ENCODE measurements at places on chromosomes 6 and 20.

GRCh38 chr6:32149092-32149755 lies 2.5 kb downstream of the PRRT1 start:
- no peak for DNase-seq

DNA sequence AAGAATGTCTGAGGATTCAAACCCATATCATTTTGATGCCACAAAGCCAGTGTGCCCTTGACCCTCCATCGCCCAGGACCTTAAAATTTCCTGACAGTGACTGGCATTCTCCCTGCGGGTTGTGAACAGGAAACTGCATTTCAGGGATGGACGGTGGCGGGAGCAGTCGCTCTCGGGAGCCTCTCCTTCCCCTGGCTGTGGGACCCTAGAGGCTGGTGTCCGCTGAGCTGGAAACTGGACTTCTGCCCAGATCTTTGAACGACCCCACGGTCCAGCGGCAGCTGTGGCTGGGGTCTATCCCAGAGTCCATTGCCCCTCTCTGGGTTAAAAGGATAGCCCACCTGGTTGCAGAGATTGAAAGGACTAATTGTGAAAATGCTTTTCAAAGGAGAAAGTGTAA lies 1.4 kb upstream of the SEC63 start:
- no peak for DNase-seq

DNA sequence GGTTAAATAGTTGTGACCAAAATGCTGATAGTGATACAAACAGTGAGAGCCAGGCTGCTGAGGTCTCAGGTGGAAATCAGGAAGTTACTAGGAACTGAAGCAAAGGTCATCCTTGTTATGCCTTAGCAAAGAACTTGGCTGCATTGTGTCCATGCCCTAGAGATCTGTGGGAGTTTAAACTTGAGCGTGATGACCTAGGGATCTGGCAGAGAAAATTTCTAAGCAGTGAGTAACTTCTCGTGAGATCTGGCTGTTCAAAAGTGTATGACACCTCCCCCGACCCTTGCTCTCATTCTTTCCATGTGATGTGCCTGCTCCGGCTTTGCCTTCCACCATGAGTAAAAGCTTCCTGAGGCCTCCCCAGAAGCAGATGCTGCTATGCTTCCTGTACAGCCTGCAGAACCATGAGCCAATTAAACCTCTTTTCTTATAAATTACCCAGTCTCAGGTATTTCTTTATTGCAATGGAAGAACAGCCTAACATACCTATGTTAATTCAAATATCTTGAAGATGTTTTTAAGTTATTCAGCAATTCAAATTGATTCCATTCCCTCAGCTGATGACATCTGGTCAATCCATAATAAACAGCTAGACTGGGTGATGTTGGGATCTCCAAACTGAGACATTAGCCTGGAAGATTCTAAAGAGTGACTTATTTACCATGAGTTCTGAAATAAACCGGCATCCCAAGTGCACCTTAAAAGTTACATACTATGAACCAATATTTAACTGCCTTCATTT lies 33.8 kb downstream of the KIF16B start:
- DNase-seq: no peak

DNA sequence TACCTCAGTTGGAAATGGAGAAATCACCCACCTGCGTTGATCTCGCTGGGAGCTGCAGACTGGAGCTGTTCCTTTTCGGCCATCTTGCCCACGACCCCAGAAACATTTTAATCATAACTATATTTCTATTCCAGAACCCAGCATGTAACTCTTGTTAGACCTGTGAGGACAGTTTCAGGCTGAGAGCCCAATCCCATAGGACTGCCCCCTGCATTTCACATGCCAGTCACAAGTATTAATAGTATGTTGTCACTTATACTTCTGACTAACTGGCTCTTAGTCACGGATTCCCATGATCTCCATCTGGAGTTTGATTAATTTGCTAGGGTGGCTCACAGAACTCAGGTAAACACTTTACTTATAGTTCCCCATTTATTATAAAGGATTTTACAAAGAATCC lies 96.0 kb upstream of the PRND start:
- DNase-seq: no peak

DNA sequence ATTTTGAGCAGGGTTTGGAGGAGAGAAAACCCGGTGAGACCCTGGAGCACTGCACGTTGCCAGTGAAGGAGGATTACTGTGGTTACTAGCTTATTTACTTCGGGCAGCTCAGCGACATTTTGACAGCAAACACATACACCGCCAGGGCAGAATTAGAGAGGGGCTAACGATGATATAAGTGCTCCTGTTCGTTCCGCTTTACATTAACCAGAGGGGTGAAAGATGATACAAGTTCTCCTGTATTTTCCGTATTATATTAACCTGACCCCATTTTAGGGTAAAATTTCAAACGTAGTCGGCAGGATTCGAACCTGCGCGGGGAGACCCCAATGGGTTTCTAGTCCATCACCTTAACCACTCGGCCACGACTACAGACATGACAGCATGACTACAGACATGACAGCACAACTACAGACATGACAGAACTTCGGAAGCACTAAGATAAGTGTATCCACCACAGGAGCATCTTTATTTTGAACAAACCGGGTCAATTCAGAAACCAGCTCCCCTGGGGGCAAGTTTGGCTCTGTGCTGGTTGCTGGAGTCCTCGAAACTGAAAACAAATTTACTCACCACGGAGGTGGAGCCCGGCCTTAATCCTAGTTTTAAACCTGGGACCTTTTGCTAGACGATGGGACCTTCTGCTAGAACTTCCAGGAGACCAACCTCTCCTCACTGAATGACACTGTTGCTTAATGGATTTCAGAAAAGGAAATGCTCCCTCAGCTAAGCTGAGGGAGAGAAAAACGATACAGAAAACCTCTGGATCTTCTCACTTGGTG lies 80.4 kb upstream of the ZNF184 start:
- DNase-seq: peak; percentile 88

- DNase-seq: no peak
These were observed 25.7 kb downstream of the HMGN3 start for GRCh38 chr6:79208816-79209215.

DNA sequence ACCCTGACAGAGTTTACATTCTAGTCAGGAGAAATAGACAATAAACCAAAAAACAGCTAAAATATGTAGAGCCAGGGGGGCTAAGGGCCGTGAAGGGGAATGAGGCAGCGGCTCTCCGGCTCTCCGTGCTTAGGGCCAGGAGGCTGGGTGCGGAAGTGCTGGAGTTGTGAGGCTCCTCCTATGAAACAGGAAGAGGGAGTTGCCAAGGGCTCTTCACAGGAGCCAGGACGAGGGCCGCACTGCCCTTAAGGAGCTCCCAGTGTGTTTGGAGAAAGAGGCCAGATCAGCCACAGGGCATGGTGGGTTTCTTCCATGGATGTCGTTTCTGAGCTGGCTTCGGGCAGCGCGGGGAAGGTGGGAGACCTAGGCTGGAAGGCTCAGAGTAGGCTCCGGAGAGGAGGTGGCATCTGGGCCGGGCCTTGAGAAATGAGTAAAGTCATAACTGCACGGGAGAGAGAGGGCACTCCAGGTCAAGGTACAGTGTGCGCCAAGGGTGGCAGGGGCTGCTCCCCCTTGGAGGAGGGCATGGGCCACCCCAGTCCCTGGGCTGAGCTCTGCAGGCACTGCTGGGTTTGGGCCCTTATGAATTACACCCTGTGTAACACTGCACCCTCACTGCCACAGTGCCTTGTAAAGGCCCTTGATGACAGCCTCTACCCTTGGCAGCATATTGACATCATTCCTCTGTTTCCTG lies 20.8 kb upstream of the MLN start:
- no peak for DNase-seq

DNA sequence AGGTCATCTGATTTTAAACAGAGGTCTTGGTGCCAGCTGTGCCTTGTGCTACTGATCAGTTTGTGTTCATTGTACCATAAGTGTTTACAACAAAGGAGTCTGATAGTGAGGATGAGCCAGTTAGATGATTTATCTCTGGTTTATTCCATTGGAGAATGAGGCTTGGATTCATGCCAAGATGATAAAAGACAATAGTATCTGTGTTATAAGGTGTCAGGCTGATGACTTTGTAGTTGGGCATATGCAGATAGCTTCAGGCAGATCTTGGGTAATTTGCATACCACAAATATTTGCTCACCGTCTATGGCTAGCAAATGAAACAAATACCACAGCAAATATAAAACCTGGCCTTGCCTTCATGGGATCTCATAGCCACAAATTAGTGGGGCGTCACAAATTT lies 43.3 kb upstream of the PHACTR2 start:
- DNase-seq: no peak

DNA sequence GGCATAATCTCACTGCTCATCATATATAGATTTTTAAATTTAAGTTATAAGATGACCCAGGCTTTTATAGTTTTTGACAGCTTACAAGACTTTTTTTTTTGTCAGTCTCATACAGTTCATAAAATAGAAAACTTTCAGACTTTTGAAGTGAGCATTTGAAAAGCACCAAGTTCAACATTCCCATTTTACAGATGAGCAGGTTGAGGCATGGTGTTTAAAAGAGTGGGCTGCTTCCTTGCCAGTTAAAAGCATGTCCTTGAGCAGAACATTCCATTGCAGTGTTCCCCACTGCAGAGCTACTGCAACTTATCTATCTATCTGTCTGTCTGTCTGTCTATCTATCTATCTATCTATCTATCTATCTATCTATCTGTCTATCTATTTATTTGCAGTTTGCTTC lies 86.8 kb downstream of the GFRA4 start:
- DNase-seq: no peak

DNA sequence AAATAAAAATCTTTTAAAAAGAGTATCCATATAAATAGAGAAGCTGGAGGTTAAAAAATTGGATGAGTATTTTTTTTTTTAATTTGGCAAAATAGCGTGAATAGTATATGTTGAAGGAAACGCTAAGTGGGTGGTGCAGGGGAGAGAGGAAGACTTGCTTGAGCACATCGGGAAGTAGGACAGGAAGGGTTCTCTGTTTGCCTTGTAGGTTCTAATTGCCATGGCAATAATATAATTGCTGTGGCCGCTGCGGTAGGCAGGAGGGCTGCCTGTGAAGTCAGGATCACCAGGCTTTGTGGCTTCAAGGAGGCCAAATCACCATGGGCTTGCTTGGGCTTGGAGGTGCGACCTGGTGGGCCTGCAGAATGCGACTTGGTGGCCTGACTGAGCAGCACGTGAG lies 35.1 kb downstream of the IGF2R start:
- no peak for DNase-seq

DNA sequence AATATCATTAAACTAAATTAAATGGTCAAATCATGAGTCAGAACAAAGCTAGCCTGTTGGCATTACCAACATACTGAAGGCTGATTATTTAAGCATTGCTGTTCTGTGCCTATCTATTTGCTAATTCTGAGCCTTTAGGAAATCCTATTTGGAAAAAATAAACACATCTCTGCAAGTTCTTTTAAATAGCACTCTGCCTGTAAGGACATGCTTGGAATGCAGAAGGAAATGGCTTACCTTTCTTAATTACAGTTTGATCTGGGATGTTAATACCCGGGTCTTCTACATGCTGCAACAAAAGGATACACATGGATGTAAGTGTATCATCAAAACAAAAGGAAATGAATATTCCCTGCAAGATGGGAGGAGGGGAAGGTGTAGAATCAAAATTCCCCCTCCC lies 8.3 kb downstream of the TFAP2A start:
- DNase-seq: no peak

DNA sequence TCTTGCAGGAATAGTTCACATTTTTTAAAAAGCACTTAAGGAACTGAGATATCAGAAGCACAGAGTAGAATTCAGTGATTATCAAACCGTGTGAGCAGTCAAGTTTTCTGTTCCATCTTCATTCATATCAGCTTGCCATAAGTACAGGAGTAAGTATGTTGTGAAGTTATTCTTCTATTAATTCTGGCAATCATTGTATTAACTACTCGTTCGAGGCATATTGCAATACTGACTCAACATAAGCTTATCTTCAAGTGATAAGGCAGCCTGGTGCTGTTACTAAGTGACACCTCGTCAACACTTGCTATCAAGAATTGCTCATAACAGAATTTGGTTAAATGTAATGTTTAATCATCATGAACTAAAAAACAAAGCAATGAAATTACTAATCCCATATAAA lies 75.7 kb upstream of the SNX9 start:
- no peak for DNase-seq

GRCh38 chr6:15630202-15630601 lies 32.6 kb downstream of the DTNBP1 start:
- no peak for DNase-seq

- no peak for DNase-seq
These were observed 68.4 kb downstream of the ARID1B start for GRCh38 chr6:156845454-156846155.

GRCh38 chr6:152750694-152751093 lies at the start of gene VIP:
VIP (plus strand) TSS chr6:152750797; CDS start chr6:152752178, 1,381 bp downstream.
- no peak for DNase-seq

DNA sequence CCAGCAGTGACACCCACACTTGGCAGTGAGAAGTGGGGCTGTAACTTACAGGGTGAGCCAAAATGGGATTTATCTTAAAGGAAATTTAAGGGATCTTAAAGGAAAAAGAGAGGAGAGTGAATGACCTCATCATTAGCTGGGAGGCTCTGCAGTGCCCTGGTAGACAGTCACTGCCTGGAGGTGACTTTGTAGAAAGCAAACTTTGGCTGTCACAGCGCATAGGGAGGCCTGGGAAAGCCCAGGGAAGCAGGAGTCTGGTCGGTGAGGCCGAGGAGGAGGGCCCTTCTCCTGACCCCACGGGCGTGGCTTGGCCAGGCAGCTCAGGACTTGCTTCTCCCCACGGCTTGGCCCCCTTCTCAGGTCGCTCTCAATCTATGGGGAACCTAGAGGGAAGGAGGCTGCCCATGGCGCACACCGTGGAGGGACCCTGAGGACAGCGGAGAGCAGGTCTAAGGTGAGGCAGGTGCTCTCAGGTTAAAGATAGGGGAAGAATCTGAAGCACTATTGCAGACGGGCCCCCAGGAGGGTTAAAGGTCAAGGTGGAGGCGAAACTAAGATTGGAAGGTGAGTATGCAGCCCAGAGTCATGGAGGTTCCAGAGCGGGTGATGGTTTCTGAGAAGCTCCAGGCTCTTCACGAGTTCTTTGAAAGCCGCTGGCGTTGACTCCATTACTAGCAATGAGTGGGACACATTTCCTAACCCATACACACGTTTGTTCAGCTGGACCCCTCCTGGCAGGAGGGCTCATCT lies 15.6 kb upstream of the RIPK1 start:
- DNase-seq: no peak

Measured in activated CD4-positive, alpha-beta T cell treated with anti-CD3 and anti-CD28 coated beads, Interleukin-2, Interleukin-4, amounts not matched to agents 100 ng/mL and 50 ng/mL, durations not matched to agents 16 hours and 8 hours (primary cell).